ENCODE measurements at places on chromosomes 6 and 20.

DNA sequence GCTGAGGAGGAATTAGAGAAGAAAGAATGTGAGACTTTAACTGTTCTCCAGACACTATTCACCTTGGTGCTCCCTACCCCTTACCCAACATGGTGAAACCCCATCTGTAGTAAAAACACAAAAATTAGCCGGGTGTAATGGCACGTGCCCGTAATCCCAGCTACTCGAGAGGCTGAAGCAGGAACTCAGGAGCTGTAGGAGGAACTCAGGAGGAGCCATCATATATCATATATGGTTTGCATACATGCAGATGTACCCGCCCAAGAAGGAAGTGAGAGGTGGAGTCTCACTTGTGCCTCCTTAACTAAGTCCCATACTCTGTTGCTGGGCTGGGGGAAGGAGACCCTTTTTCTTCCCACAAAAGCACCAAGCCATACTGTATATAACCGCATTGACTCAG lies 35.5 kb upstream of the ME1 start:
- DNase-seq = no peak

GRCh38 chr6:154373971-154374370 lies 17.4 kb upstream of the IPCEF1 start:
- no peak for DNase-seq

DNA sequence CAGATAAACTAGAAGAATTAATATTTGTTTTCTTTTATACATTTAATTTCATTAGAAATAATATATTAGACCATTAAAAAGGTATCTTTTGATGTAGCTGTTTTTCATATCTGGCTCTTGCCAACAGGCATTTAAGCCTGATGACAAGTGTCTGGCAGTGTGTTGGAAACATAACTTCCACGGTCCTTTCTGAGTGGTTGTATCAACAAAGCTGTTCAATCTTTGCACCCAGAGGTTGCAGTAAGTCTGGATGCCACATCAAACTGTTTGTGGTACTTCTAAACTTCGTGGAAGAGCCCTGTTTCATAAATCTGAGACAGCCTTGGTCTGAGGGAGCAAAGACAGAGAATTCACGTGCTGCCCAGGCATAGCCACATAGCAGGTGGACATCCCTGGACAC lies 197.4 kb downstream of the TRDN start:
- no peak for DNase-seq

DNA sequence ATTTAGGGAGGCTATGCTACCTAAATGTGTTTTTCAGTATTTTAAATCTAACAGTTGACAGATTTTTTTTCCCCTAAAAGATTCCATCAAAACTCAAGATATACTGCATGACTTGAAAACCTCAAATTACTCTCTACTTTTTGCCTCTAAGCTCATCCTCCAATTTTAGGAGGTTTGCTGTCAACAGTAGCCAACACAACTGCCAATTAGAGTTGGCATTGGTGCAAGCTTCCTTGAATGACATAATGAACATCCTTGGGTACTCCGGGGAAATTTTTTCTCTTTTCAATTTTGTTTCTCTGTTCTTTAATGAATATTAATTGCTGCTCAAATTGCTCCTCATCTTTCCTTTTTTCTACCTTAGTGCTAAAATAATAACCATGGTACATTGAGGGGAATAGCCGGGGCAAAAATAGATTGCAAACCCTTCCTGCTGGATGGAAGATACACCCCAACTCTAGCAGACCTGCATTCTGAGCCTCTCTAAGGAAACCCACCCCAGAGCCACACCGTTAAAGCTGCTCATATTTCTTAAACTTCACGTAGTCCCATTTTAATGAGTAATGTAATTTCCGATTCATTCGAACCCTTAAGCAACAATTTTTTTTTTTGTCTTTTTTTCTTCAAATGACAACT lies 34.3 kb downstream of the SLC22A23 start:
- DNase-seq = no peak

GRCh38 chr6:51996296-51996947 lies 91.0 kb downstream of the PKHD1 start:
- DNase-seq = no peak

DNA sequence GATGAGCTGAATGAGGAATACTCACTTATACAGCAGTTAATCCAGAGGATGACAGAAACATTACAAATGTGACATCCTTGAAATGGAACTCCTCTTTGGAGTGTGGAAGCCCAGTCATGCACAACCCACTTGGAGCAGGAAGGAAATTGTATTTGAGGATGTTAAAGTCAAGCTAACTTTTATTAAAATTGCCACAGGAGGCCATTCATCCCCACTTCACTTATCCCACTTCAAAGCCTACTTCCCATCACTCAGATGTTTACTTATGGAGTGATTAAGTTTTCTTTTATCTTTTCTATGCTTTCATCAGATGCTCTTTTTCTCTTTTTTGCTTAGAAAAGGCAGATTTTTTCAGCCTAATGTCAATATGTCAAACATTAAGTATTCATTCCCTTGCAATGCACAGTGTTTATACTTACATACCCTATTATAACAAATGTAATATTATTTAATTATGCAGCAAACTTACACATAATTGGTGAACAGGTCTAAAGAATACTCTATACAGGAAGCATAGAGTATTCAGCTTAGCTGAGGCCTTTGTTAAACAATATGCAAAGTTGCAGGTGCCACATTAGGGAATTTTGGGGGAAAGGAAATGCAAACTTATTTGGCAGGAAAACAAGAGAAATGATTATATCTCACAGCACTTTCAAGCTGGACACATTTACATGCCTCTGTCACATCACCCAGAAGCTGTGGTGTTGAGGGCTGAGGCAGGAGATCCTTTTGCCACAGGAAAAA lies 148.9 kb downstream of the KHDC1L start:
- no peak for DNase-seq

GRCh38 chr6:97656706-97657350 lies 373.8 kb upstream of the MMS22L start:
- DNase-seq = no peak

GRCh38 chr6:122372647-122373046 lies 26.8 kb upstream of the HSF2 start:
- DNase-seq = no peak

- no peak for DNase-seq
These were observed 131.5 kb downstream of the TFAP2C start for GRCh38 chr20:56760610-56761009.

GRCh38 chr6:105780146-105780860 lies 305.8 kb upstream of the PRDM1 start:
- no peak for DNase-seq

DNA sequence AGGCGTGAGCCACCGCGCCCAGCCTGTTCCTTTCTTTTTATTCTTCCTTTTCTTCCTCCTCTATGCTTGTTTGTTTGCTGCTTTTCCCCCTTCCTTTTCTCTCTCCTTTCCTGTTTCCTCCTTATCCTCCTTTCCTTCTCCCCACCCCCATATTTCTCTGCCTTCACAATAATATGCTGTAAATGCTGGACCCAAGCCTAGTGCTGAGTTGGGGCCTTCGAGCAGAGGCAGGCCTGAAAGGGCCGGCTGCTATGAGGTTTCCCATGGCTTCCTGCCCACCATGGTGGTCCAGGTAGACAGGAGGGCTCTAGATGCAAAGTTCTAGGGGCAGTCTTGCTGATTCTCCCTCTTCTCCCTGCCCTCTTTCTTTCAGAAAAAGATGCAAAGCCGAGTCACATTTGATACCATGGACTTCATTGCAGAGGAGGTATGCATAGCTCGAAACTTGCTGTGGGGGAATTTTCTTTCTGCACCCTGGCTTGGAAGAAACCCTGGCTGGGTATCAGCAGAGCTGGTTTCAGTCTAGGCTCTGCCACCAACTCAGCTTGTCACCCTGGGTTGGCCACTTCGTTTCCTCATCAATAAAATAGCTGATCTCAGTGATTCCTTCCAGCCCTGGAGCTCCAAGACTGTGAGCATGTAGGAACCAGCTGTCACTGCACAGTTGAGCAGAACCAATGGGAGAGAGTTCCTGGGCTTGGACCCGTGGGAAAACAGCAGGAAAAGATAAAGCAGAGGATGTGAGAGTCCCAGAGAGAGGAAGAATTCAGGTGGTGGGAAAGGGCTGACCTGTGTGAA lies 7.4 kb downstream of the CNBD2 start:
- no peak for DNase-seq

GRCh38 chr6:156864557-156864956 lies 87.4 kb downstream of the ARID1B start:
- DNase-seq = no peak

DNA sequence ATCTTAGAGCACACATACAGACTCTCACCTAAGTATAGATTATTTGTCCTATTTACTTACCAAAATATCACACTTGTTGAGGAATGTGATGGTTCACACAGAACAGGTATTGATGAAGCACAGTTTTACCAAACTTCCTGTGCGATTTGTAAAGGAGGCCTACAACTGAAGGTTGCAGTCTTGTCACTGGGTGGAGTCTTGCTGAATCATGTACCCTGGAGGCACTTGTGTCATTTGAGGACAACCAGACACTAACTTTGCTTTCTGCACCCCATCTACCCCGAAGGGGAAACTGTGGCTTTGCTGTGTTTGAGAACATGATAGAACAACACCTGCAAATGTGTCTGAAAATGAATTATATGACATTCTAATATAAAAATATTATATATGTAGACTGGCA lies 32.4 kb upstream of the HINT3 start:
- DNase-seq = no peak

DNA sequence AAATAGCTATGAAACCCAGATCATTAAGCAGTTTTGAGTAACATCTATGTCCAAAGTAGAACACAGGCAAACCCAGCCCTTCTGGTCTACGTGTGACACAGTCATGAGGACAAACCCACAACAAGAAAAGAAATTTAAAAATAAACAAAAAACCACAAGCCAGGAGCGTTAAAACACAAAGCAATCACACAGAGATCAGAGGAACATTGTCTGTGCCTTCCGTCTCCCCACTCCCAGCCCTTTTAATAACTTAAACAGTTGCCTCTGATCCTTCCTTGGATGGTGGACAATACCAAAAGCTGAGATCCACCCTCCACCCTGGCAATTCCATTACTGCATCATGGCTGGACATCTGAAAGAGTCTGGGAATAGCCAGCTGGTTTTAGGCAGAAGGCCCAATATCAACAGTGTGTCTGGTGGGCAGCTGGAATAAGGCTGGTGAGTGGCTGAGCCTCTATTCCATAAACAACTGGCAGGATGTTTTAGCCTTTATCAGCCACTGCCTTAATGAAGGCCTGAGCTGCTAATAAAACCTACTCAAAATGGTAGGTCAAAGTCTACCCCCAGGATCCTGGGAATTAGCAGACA lies 15.7 kb upstream of the LAMA4 start:
- DNase-seq = no peak

DNA sequence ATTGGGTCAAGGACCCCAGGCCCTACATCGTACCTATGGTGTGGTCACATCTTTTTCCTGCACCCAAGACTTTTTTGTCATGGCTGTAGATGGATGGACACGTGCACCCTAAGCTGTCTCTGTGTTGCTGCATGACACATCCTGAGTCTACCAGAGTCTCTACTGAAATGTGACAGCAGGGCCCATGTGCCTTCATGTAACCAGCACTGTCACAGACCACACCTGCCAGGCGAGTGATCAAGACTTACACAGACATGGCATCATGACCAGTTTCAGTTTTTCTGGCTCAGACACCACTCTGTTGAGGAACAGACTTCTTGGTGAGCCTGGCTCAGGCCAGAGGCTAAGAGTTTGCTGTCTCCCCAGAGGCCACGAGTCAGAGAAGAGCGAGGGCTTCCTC lies 7.6 kb downstream of the PRND start:
- DNase-seq = no peak

GRCh38 chr6:52009466-52010140 lies 77.8 kb downstream of the PKHD1 start:
- DNase-seq = no peak

DNA sequence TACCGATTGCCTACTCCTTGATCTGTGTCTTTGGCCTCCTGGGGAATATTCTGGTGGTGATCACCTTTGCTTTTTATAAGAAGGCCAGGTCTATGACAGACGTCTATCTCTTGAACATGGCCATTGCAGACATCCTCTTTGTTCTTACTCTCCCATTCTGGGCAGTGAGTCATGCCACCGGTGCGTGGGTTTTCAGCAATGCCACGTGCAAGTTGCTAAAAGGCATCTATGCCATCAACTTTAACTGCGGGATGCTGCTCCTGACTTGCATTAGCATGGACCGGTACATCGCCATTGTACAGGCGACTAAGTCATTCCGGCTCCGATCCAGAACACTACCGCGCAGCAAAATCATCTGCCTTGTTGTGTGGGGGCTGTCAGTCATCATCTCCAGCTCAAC lies 13.5 kb downstream of the CCR6 start:
- DNase-seq = no peak

- no peak for DNase-seq
These were observed 12.5 kb upstream of the BCKDHB start for GRCh38 chr6:80094017-80094416.

DNA sequence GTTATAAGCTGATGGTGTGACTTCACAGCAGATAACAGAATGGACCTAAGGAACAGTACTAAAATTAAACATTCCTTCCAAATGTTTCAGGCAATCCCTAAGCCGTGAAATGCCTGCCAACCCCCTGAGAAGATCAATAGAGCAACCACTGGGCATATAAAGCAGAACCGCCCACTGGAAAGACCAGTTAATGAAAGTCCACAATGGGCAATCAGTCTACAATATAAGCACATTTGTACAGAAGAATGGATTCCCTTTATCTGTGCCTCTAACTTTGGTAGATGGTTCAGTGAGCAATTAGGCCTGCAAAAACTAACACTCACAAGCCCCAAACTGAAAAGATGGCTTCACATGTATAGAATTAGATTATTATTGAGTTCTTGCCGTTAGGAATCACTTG lies 286.6 kb downstream of the UBE3D start:
- no peak for DNase-seq

DNA sequence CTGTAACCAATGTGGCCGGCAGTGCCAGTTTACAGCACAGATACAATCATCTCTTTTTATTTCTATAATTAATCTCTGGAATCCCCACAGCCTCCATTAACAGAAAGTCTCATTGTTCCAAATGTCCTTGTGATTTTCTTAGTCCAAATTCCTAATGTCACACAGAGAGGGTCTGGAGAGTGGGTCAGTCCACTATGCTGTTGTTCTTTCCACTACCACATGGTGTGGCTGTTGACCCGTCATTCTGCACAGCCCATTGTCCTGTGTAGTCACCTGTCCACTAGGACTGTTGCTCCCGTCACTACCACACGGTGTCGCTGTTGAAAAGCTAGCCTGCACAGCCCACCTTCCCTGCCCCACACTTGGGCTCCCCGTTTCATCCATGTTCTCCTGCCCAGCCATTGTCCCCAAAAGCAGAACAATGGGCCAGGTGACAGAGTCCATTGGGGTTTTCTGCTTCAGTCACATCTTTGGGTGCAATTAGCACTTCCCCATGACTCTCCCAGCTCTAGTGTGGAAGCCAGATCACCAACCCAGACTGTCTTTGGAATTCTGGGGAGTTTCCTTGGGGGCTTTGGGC lies 8.6 kb upstream of the LBP start:
- no peak for DNase-seq

GRCh38 chr20:58088625-58089024 lies 139.8 kb downstream of the ANKRD60 start:
- DNase-seq = no peak

DNA sequence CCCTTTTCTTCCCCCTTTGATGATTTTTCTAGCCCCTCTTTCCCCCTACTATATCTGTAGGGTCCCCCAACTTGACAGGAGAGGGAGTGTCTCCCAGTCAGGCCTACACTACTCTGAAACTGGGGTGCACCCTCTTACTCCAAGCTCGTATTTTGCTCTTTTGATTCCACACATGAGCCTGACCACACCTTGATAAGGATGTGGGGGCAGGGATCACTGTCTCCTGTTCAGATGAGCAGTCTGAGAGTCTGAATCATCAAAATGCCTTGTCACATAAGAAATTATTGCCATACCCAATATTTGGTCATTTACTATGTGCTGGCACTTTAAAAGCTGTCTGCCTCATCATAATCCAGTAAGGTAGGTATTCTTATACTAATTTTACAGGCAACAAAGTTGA lies 15.9 kb downstream of the PNPLA1 start:
- DNase-seq = no peak

All from stimulated activated naive CD4-positive, alpha-beta T cell (primary cell).